SIG-M5 (cell line): ENCODE measurements at places on chromosomes 6 and 20.

DNA sequence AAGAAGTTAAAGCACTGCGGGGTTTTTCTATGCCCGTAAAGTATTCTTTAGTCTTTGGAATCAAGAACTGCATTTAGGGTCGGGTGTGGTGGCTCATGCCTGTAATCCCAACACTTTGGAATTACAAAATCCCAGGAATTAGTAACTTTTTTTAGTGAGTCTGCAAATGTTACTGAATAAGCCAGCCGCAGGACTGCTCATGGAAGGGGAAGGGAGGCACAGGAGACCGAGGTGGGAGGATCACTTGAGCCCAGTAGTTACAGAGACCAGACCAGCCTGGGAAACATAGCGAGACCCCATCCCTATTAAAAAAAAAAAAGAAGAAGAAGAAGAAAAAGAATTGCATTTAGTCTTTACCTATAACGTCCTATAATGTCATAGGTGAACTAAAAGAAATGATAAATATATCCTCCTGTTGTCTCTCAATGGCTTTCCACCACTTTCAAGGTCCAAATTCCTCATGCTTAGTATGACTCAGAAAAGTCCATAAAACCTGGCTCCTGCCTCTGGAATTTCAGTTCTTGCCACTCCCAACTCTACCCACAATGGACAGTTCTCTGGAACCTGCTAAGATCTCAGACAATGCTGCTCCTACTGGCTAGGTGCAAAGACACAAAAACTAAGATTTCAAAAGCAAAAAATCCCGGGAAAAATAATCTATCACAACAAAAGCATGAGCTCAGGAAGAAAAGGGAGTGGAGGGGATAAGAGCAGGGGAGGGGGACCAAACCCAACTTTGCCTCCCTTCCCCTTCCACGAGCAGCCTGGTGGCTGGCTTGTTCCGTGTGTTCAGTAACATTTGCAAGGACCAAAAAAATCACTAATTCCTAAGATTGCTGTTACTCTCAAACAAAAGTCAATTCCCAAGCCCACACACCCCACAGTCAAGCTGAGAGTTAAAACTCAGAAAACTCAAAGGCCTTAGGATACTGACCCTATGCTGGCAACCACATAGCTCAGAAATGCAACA lies 39.0 kb downstream of the B4GALT5 start:
- no peak for DNase-seq

DNA sequence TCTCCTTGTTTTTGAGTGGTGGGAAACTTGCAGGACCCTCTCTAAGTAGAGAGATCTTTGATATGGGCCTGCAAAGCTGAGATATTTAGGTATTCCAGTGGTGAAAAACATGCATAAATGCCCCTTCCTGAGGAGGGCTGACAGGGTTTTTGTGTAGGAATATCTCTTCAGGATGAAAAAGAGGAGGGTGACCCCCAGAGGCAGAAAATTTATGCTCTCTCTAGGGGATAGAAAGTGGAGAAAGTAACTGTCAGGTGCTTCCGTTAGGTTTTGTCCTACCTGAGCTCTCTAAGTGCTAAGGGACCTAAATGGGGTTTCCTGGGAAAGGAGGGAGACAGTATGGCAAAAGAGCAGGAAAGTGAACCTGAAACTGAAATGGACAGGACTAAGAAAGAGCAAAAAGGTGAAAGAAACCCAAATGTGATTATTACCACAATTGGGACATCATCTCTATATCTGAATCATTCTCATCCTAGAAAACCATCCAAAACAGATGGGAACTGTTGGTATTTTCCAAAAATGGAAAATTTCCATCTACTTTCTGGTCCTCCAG lies 2.0 kb downstream of the COL19A1 start:
- no peak for DNase-seq

GRCh38 chr6:1436334-1437306 lies 47.2 kb downstream of the FOXF2 start:
- no peak for DNase-seq

DNA sequence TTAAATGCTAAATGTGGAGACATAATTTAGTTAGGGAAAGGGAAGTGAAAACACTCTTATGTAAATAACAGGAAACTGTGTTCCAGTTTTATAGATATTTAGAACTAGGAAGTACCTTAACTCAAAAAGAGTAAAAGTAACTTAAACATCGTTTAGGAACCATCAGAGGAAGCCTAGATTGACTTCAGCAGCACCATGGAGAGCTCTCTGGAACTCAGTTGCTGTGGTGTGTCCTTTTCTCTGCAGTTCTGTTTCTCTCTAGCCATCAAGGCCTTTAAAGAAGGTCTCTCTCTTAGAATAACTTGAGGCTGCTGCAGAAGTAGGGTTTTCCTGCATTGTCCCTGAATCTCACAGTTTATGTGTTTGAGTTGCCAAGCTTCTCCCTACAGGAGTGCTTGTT lies 26.9 kb downstream of the CLVS2 start:
- no peak for DNase-seq

DNA sequence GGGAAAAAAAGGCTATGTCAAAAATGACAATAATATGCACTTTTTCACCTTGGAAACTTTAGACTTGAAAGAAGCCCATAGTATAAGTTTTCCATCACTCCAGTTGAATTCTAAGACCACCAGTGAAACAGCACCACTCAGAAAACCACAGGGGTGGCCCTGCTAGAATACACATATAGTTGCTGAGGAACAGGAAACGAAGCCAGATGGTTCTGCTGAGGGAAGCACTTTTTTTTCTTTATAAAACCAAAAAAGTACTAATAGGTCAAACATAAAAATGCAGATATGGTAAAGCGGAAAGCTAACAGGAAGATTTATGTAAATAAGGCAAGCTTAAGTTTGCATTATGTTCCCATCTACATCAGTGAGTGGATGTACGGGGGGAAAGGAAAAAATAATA lies 303.9 kb downstream of the FOXC1 start:
- no peak for DNase-seq

DNA sequence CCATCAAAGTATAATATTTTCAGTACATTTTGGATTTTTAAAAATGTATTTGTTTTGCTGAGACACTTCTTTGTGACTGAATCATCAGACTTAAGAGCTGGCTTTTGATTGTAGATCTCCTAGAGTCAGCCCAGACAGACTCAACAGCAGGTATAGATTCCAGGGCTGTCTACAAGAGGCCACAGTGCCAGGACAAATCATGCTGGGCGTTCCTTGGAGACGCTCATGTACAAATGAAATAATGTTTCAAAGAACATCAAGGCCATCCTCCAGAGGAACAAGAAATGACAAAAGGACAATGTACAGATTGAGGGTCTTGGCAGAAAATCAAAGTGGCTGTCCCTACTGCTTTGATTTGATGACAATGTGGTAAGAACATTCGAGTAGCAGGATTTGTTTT lies 369.3 kb downstream of the GRIK2 start:
- no peak for DNase-seq

DNA sequence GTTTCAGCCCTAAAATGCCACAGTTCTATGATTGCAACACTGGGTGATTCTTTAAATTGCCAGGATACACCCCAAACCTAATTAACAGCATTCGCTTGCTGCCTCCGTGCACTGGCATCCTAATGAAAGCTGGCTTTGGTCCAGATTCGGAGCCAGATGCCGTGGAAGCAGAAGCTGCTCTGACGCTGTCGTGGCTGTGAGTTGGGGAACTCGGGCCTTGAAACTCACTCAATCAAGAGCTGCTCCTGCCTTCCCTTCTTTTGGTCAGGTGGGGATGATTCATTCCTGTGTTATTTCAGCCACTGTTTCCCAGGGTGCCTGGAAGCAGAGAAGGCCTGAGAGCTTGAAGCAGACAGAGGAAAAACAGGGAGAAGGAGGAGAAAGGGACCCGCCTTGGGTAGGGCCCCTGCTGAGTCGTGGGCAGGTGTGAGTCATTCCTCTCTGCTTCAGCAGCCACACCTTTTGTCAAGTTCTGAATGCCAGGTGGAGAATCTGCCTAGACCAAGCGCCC lies 36.2 kb upstream of the DSP start:
- DNase-seq, result no peak

DNA sequence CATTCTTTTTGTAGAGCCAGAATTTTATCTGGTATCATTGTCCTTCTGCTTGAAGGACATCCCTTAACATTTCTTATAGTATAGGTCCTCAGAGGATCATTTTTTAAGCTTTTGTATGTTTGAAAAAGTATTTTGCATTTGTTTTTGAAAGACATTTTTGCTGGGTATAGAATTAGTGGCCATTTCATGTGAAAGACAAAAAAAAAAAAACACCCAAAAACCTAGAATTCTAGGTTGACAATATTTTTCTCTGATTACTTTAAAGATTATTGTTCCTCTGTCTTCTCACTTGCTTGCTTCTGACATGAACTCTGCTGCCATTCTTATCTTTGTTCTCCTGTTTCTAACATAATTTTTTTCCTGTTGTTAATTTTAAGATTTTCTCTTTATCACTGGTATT lies 75.7 kb upstream of the SLC22A16 start:
- no peak for DNase-seq

DNA sequence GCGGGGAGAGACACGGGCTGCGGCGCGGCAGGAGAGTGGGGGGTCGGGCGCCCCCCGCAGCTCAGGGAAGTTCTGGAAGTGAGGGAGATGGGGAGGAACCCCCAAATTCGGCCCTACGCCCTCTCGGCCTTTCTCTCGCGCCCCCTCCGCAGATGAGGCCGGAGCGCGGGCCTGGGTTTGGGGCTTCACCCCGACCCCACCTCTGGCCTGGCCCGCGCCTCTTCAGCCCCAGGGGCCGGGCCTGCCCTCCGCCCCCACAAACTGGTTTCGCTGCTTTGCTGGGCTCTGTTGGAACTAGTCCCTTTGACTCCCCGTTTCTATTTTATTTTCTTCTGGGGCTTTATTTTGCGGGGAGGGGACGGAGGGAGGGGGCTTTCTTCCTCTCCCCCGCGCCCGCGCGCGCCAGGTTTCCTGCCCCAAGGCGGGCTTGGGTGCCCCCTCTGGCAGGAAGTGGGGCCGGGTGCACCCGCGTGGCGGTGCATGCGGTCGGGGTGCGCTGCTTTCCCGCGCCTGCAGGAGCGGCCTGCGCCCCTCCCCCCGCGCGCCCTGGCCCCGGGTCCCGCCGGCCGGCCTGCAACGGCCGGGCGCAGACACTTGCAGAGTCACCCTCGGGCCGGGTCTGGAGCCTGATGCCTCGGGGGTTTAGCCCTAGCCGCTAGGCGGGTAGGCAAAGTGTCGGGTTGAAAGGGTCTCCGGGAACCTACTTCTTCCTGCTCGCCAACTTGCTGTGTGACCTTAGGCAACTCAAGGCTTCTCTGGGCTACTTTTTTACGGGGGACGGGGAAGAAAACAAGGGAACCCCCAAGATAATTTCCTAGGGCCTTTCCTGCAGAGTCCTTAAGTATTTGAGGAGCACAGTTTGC lies 1.3 kb downstream of the HMGA1 start:
- no peak for DNase-seq

DNA sequence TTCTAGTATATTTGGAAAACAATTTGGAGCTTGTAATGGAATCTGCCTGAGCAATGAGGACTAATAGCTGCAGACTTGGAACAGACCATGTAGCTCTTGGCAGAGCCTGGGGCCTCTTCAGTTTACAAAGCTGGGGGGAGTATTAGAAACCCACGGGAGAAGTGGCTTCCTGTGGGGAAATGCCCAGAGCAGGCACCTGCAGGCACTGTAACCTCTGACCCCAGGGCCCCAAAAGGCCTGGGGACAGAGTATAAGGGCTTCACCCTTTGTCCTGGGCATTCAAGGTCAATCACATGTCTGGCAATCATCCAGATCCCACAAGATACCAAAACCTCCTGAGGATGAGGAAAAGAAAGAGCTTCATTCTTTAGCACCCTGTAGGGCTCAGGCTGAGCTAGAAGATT lies 19.4 kb downstream of the PKIG start:
- no peak for DNase-seq

- no peak for DNase-seq
Observed at GRCh38 chr6:131858765-131859415, 51.1 kb downstream of the ENPP1 start.

- no peak for DNase-seq
Observed at GRCh38 chr6:56802584-56802983, 152.3 kb upstream of the BEND6 start.

DNA sequence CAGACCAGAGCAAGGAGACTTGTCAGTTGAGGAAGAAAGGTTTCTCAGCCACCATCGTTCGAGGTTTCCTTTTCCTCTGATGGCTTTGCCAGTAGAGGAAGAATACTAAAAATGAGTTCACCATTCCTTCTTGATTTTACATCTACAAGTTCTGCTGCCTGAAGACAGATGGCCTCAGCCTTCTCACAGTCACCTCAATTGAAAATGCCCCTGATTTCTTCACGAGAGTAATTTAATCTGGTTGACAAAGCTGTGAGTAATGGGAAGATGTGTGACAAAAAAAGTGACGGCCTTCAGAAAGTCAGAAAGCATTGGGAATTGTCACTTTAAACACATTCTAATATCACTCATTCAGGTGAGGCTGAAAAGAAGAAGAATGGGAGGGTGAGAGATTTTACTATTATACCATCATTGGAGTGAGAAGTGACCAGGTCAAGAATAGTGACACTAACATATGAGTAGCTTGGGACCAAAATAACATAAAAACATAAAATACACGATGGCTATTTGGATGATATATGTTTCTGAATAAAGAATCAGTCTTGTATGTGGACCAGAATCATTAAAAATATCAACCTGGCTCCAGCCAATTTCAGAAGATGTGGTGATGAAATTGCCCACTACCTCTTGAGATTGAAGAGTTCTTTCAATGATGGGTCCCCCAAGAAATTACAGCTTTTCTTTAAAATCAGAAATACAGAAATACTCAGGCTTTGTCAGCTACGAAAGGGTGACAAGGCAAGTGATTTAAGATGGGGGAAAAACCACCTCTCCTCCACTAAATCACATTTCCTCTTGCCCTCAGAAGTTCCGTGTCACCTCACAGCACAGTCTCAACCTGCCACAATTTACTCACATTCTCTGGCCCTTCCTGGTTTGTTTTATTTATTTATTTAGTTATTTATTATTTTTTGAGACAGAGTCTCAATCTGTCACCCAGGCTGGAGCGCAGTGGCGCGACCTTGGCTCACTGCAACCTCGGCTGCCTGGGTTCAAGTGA lies 147.7 kb downstream of the SOBP start:
- no peak for DNase-seq

GRCh38 chr6:135449246-135449645 lies 48.3 kb downstream of the AHI1 start:
- DNase-seq, result no peak

GRCh38 chr6:1930356-1930755 lies 315.0 kb downstream of the GMDS start:
- DNase-seq, result no peak

DNA sequence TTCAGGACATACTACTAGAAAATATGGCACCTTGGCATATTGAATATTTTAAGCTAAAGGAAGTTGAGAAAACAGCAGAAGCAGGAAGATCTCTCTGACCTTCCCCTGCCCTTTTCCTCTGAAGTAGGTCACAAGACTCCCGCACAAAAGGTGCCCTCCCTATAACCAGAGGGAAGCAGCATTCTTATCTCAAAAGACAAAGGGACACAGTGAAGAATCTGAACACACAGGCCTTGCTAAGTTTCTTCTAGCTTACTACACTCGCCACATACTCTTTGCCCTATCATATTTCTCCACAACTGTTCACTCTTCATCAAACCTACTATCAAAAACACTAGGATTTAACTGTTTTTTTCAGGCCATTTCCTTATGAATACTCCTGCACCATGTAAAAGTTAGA lies 151.2 kb downstream of the ELOVL4 start:
- no peak for DNase-seq
